ENCODE measurements at places on chromosomes 13 and 19.

- no peak for DNase-seq
Measured at GRCh38 chr19:14977128-14977527, 2.5 kb downstream of the SLC1A6 start.

- no peak for DNase-seq
Measured at GRCh38 chr13:88866195-88866594, 1195.0 kb downstream of the SLITRK5 start.

DNA sequence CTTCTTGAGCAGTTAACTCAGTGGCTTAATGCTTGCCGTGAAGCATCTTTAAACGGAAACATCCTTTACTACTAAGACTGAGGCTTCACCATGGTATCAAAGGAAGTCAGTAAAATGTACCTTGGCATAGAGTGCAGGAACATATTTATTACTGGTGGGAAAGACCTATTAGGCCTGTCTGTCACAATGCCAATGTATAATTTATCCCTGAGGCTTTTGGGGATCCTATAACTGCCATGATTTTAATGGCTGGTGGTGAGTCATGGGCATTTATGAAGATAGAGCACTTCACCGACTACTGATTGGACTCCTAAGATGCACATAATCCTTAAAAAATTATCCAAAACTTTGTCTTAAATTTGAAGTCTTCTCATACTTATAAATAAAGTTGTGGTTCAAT, 79.6 kb downstream of the FGF14 start:
- no peak for DNase-seq

GRCh38 chr19:30450100-30450499, 77.9 kb downstream of the ZNF536 start:
- DNase-seq, result no peak

- DNase-seq, result no peak
Measured at GRCh38 chr19:43502419-43502976, 2.0 kb downstream of the PHLDB3 start.

DNA sequence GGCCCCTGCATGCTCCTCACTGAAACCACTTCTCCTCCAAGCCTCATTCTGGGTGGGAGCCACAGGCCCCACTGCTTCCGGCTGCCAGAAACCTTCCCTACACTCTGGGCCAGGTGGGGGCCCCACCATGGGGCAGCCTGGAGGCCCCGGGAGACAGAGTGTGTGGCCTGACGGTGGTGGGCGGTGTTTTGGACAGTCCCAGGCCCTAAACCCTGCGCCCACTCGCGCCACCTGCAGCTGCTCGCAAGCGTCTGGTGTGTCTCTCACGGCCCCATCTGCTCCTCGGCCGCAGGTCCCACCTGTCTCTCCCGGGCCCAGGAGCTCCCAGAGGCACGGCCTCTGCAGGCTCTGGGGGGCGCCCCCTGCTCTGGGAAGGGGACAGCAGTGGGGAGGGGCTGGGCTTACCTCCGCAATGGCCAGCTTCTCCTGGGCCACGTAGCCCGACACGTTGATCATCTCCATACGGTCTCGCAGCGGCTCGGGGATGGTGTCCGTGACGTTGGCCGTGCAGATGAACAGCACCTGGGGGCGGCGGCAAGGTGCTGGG, 5.6 kb downstream of the RPL36 start:
- peak; percentile 64 for DNase-seq

- no peak for DNase-seq
Measured at GRCh38 chr19:49155820-49156346, 687 bp upstream of the HRC start.

GRCh38 chr13:99421758-99422585, 79.3 kb upstream of the TM9SF2 start:
- no peak for DNase-seq

DNA sequence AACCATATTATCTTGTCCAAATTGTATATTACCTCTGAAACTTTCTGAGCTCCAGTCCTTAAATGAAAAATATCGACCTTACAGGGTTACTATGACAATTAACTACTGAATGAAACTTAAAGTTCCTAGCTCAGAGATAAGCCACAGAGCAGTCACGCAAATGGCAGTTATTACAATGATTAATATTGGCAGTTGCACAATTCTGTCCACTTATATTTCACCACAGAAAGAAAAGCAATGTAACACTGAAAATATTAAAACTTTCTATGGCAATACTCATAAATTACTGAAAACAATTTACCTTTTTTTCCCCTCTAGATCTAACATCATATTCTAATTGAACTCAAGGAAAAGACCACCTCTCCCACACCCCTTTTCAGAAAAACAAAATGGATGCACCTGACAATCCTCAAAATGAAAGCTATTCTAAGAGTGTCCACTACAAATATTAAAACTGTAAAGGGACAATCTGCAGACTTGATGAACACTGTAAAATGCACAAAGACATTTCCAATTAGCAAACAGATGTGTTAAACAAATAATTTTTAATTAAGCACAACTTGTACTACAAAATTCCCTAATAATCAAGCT, 14.6 kb downstream of the LNX2 start:
- DNase-seq, result no peak

GRCh38 chr19:48095612-48096175, 14.9 kb downstream of the PLA2G4C start:
- DNase-seq, result no peak

DNA sequence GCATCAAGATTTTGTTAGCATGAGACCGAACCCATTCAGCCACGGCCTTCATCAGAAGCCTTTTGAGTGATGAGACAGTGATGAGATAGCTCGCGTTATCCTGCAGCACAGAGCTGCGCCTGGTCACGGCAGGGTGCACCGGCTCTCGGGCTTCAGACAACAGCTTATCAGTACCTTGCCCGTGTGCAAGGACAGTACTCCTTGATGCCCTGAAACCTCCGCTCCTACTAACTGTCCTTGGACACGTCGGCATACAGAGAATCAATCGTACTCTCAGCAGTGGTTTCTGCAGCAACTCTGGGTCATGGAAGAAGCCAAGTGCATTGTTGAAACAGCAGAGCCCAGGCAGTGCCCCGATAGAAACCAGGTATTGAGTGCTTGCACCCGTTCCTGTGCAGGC, 40.7 kb downstream of the IRS2 start:
- no peak for DNase-seq

DNA sequence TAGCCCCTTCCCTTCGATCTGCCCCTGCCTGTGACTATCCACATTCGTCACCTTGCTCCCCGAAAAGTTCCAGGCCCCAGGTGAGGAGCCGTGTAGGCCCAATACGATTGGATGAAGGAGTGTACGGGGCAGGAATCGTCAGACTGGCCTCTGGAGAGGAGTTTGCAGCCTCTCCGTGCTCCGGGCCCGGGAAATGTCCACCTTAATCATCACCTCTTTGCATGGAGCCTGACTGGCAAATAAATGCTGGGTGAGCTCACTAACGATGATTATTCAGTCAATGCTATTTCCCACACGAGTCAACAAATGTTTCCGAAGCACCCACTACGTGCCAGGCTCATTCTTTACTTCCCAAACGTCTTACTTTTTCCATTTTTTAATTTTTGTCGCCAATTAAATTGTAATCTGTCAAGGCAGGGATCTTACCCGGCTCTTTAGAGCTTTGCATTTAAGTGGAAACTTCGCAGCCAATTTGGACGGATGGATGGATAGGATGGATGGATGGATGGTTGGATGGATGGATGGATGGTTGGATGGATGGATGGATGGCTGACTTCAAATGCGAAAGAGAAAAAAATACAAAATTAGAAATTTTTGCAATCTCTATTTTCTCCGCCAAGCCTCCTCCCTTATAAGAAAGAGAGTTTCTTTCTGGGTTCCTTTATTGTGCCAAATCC, 45.8 kb downstream of the TGDS start:
- DNase-seq, result no peak

DNA sequence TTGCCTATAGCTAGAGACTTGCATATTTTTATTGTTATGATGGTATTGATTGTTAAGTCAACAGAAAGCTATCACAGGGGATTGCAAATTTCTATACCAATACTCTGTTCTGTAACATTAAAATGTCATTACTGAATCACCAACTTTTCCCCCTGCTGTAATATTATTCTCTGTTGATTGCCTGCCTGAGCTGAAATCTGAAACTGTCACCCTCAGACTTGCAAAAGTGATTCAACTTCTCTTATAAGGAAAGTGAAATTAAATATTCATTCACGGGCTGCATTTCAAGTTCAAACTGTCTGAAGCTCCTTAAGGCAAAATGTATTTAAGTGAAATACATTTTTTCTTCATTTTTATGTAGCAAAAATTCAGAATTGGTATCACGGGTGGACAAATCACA, 723.2 kb downstream of the PCDH9 start:
- DNase-seq, result no peak

DNA sequence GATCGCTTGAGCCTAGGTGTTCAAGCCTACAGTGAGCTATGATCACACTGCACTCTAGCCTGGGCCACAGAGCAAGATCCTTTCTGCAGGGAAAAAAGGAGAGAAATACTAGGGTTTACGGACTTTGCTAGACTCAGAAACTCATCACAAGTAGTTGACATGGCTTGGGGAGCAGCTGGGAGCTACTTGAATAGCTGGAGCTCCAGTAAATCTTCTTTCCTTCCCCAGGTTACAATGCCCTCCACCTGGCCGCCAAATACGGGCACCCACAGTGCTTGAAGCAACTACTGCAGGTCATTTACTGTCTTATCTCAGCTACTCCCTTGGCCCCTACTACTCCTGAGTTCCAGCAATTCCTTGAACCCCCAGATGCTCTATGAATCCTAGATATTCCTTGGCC, 19.3 kb downstream of the ANKRD24 start:
- DNase-seq, result no peak

DNA sequence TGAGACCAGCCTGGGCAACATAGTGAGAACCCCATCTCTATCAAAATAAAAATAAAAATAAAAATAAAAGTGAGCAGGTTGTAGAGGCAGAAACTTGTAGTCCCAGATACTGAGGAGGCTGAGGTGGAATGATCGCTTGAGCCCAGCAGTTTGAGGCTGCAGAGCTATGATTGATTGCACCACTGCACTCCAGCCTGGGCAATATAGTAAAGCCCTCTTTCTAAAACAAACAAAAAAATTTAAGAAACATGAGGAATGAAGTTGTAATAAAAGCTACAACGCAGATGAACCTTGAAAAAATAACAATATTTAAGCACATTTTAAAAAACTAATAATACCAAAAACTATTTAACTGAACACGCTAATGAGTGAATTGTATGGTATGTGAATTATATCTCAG, 919.3 kb downstream of the UQCRFS1 start:
- DNase-seq, result no peak

DNA sequence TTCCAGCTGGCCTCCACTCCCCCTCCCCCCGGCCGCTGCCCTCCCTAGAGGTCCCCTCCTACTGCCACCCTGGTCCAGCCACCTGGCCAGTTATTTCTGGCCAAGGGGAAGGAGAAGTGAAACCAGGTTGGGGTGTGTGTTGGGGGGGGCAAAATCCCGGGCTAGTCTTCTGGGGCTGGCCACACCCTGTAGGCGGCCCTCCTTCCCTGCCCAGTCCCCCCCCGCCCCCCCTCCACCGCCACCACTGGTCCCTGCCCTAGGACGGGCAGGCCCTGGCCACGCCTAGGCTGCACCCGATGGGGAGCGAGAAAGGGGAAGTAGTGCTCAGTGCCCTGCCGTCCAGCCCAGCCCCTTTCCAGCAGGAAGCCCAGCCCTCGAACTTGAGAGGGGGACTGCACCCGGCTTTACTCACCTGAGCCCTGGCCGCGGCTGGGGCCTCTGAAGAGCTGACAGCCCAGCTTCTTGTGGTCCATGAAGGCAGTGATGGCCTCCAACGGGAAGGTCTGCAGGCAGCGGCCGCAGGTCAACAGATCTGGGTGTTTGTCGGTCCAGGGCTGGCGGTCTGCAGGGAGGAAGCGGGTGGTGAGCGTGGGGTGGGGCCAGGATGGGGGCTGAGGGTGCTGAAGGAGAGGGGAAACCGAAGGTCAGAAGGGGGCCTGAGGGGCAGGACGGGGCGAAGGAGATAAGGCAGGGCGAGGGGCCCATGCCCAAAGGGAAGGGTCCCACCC, 813 bp downstream of the ZNF296 start:
- DNase-seq, result peak; percentile 97

GRCh38 chr19:54391589-54392061, 23.6 kb upstream of the TTYH1 start:
- no peak for DNase-seq

DNA sequence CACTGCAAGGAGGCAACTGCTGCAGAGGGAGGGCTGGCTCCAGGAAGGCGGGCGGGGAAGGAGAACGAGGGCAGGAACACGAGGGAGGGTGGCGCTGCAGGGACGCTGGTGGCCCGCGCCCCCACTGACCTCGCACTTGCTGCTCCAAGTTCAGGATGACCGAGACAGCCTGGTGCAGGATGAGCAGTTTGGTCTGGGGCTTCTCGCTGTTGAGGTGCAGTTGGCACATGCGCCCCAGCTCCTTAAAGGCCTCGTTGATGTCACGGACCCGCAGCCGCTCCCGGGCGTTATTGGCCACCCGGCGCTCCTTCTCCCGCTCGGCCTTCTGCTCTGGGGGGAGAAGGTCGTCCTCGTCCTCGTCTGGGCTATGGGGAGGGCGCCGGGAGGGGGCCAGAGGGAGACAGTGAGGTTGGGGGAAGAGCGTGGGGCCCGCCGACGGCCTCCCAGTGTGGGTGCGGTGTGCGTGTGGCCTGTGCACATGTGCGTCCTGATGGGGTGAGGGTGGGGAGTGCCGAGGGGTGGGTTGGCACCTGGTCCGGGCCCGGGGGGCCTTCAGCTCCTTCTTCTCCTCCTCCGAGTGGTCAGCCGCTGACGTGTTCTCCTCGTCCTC, 10.0 kb upstream of the UQCR11 start:
- DNase-seq, result no peak

- DNase-seq, result no peak
Measured at GRCh38 chr13:27605099-27605498, 15.2 kb downstream of the LNX2 start.

GRCh38 chr13:26619358-26619757, 61.9 kb downstream of the WASF3 start:
- no peak for DNase-seq

DNA sequence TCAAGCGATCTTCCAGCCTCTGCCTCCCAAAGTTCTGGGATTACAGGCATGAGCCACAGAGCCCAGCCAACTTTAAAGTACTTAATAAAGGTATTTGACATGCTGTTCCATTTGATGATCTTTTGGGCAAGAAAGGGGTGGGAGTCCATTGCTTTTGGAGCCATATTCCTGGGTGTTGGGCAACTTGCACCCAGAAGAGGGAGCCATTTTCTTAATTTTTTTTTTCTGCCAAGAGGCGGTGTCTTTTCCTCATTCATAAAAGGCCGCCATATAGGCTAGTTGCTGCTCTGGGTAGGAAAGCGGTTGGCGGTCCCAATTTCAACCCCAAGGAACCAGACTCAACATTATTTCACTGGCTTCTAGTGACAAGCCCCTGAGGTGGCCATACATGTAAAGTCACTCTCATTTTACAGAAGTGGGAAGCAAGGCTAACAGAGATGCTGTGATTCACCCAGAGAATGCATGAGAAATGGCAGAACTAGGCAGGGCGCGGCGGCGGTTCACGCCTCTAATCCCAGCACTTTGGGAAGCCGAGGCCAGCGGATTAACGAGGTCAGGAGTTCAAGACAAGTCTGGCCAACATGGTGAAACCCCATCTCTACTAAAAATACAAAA, 139.6 kb downstream of the CACNA1A start:
- peak; percentile 36 for DNase-seq

GRCh38 chr19:38692458-38693379, 45.3 kb downstream of the ACTN4 start:
- DNase-seq, result no peak

All from GM13976 (cell line).